Pulmonary artery endothelial cell (primary cell): ENCODE measurements at places on chromosomes 3 and 15. TPM values are rescaled to one million over a fixed set of nuclear protein-coding genes. Genes with fewer than 3 reads are reported as not detected.

PRICKLE2 gene
- 4.9 and 5.3 TPM in 2 replicates for total RNA-seq

TMEM207 gene
- not detected in 2 replicates for total RNA-seq

EXD1 gene
- not detected in 2 replicates for total RNA-seq

MED12L gene
- 0.11 and 0.20 TPM in 2 replicates for total RNA-seq

C3orf85 gene
- not detected in 2 replicates for total RNA-seq

CHCHD4 gene
- 17.9 and 20.4 TPM in 2 replicates for total RNA-seq

FRMD5 gene
- total RNA-seq, result 25.1 and 33.3 TPM in 2 replicates

CTXND1 gene
- not detected in 2 replicates for total RNA-seq

THOC7 gene
- 51.1 and 51.9 TPM in 2 replicates for total RNA-seq

SLC28A2 gene
- total RNA-seq, result not detected in 2 replicates

CACNA2D2 gene
- total RNA-seq, result not detected in 2 replicates

C3orf52 gene
- 5.7 TPM in 2 replicates for total RNA-seq

TMEM158 gene
- total RNA-seq, result 6.1 and 6.3 TPM in 2 replicates

CCR3 gene
- not detected in 2 replicates for total RNA-seq

- no peak for DNase-seq
Observed at GRCh38 chr3:15659254-15659975, 57.9 kb downstream of the BTD start.

- DNase-seq, result no peak
Observed at GRCh38 chr3:187946163-187946691, 201.0 kb upstream of the BCL6 start.

GRCh38 chr3:76585794-76586392, 454.0 kb upstream of the ROBO2 start:
- DNase-seq, result no peak

GRCh38 chr3:98980915-98981596, 79.6 kb upstream of the DCBLD2 start:
- DNase-seq, result no peak

DNA sequence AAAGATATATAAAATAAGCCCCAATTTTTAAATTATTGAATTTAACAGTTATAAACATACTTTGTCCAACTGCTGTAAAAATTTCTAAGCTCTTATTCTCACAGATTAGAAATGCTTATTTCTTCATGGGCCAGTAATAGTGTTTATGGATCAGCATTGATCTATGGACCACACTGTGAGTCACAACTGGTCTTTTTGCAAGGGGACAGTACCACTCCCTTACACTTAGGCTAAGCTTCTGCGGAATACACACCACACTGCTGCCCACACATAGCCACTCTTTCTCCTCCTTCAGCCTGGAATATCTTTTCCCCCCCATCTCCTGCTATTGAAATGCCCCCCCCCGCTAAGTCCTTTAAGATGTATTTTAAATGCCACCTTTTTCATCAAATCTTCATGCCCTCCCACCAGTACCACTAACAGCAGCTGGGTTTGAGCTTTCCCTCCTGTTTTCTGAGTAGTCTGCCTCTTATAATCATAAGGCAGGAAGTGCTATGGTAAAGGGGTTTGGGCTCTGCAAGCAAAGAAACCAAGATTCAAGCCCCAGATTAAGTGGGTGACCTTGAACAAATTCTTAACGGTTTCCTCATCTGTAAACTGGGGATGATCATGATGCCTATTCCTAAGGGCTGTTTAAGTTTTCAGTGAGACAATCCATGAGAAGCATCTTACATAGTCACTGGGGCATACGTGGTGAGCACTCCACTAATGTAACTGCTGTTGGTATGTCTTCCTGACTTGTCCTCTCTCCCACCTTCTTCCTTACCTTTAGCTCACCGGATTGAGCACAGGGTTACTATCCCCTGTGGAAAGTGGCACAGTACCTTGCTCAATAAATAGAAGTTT, 69.2 kb downstream of the DCUN1D1 start:
- no peak for DNase-seq

- no peak for DNase-seq
Observed at GRCh38 chr15:67384761-67385160, 130.2 kb downstream of the IQCH start.

- peak; percentile 26 for DNase-seq
Observed at GRCh38 chr3:122714273-122714672, 33.6 kb downstream of the PARP14 start.

GRCh38 chr3:100556673-100557310, 52.6 kb upstream of the ADGRG7 start:
- no peak for DNase-seq

DNA sequence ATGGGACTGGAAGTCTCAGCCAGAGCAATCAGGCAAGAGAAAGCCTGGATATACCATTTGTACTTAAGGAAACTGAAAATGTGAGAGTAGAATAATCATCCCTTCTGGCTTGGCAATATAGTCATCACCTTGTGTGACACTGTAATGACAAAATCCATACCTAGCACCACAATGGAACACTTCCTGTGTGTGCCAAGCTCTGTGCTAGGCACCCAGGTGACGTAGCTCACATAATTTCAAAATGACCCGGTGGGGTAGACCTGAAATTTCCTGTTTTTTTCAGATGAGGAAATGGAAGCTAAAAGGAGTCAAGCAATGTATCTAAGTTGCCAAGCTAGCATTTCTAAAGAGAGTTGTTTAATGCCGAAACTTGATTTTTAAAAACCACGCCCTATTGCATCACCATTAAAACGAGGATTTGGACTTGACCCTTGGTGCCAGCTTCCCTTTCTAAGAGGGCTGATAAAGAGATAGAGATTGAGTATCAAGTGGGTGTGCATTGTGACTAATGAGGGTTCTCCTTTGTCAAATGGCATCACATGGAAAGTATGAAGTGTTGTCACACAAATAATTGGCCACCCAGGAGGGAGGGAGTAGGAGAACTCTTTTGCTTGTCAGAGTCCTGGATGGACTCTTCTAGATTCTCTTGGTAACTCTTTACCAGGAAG, 141.3 kb upstream of the PDZRN3 start:
- DNase-seq, result no peak

- peak; percentile 17 for DNase-seq
Observed at GRCh38 chr3:120182613-120183511, 88.6 kb upstream of the GSK3B start.

DNA sequence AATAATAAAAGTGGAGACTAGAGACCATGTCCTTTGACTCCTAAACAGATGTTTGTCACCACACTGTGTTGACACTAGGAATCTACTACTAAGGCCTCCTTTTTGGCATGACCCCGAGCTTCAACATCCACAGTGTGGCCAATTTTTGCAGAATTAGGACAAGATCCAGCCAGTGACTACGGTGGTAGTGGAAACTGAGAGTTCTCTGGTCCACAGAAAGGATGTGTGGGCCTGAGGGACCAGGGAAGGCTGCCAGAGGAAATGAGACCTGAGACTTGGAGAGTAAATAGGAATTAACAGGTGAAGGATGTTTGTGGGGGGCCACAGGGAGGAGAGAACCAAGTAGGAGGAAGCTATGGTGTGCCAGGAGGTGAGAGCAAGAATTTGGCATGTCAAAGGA, 122.7 kb downstream of the CHCHD6 start:
- DNase-seq, result no peak

DNA sequence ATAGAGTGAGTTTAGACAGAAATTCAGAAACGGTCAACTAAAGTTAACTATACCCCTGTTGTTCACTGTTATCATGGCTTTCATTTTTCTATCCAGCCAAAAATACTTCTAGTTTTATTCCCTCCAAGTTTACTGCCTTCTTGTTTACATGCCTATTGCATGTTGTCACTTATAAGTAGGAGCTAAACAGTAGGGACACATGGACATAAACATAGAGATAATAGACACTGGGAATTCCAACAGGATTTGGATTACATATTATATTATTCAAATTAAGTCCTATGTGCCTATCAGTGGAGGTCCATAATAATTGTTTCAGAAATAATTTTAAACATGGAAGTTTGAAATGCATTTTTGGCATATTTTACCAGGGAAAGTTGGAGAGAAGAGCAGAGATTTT, 269.1 kb upstream of the ZNF717 start:
- no peak for DNase-seq

DNA sequence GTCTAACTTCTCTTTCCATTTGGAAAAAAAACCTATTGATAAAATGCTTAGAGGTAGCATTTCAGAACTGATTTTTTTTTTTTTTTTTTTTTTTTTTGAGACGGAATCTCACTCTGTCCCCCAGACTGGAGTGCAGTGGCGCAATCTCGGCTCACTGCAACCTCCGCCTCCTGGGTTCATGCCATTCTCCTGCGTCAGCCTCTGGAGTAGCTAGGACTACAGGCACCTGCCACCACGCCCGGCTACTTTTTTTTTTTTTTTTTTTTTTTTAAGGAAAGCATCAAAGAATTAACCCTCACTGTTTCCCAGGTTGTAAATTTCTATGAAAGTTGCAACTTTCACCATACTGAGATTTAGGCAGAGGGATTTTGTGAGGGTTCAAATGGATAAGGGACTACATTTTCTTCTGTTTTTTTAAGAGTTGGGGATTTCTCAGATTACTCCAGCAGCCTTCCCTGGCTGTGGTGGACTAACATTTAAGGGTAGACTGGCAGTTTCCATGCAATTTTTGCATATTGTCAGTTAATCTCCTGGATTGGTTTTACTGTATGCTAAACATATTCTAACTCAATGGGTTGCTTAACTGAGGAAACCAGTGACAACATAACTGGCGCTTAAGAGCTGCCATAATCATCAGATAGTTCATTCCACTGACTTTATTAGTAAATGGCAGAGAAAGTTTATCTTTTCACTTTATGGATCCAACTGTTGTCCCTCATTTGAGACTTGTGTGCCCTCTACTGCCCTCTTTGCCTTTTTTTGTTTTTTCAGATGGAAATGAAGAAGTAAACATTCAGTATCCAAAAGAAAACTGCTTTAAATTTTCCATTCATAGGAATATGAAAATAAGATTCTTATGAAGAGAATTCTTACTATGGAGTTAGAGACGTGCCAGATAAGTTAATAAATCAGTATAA, 93.7 kb downstream of the NPTN start:
- no peak for DNase-seq

DNA sequence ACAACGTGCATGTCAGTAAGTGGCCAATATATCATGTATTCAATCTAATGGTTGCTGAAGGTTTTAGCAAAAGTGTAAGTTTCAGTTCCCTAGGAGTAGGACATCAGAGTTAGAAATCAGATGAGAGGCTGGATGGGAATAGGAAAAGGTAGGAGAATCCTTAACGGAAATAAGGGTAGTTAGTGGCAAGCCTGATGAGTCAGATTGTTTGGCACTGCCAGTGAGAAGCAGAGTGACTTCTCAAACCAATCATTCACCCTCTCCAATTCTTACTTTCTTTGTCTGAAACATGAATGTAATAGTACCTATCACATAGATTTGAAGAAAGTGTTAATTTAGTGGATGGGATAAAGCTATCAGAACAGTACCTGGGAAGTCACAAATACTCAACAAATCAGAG, 894.0 kb downstream of the NTRK3 start:
- no peak for DNase-seq

DNA sequence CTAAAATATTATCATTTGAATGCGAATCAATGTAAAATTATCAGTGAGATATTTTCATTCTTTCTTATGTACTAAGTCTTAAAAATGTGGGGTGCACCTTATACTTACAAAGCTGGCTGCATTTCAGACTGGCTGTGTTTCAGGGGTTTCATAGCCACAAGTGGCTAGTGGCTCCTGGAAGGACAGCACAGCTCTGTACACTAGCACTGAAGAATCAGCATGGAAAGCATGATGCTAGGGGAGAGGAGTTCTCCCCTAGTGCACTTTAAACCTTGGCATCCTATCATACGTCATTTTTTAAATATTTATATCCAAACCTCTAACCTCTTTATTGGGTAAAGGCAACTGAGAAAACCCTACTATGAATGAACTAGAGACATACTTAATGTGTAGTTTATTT, 66.4 kb downstream of the ECT2 start:
- DNase-seq, result no peak

- DNase-seq, result no peak
Observed at GRCh38 chr3:4570840-4571621, 77.9 kb downstream of the ITPR1 start.

DNA sequence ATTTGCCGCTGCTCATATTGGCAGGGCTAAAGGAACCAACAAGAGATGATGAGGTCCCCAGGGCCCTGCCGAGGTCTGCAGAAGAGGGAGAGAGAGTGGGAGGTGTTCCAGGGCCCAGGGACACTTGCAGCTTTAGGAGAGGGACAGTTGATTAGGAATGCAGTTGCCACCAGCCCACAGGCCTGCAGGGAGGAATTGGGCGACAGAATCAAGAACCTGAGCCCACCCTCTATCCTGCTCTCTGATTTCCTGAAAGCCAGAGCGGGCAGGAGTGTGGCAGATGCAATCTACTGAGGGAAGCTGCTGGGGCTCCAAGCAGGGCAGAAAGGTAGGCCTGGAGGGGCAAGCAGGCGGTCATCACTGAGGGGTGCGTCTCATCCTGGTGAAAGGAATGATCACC, 12.1 kb upstream of the PRR23E start:
- DNase-seq, result no peak

DNA sequence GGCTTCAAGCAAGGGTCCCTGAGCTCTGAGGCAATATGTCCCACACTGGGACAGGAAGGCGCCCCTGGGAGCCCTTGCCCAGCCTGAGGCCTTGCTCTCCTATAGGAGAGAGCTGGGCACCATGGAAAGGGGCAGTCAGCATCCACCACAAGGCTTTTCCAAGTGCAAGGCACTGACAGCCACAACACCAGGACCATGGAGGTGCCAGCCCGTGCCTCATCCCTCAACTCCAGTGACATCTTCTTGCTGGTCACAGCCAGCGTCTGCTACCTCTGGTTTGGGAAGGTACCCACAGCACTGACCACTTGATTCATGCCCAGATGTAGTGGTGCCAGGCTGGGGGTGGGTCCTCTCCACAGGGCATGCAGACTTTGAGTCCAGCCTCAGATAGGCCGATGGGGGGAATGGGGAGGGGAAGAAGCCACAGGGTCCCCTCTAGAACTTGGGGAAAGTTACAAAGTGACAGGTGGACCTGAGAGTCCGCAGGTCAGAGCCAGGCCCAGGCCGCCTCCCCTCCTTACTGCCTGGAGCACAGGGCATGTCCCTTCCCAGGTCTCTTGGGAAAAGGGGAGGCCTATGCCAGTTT, 11.8 kb downstream of the VILL start:
- no peak for DNase-seq

- DNase-seq, result no peak
Observed at GRCh38 chr3:182533394-182533793, 259.9 kb upstream of the ATP11B start.

GRCh38 chr3:183313764-183314163, 60.7 kb downstream of the B3GNT5 start:
- DNase-seq, result no peak

GRCh38 chr3:143255739-143256138, 136.2 kb downstream of the CHST2 start:
- DNase-seq, result no peak

- DNase-seq, result no peak
Observed at GRCh38 chr3:139935866-139936817, 1.2 kb downstream of the CLSTN2 start.
